ENCODE measurements at places on chromosomes 7 and 10.

- DNase-seq, result no peak
Measured at GRCh38 chr10:129774736-129775401, 189.2 kb downstream of the EBF3 start.

DNA sequence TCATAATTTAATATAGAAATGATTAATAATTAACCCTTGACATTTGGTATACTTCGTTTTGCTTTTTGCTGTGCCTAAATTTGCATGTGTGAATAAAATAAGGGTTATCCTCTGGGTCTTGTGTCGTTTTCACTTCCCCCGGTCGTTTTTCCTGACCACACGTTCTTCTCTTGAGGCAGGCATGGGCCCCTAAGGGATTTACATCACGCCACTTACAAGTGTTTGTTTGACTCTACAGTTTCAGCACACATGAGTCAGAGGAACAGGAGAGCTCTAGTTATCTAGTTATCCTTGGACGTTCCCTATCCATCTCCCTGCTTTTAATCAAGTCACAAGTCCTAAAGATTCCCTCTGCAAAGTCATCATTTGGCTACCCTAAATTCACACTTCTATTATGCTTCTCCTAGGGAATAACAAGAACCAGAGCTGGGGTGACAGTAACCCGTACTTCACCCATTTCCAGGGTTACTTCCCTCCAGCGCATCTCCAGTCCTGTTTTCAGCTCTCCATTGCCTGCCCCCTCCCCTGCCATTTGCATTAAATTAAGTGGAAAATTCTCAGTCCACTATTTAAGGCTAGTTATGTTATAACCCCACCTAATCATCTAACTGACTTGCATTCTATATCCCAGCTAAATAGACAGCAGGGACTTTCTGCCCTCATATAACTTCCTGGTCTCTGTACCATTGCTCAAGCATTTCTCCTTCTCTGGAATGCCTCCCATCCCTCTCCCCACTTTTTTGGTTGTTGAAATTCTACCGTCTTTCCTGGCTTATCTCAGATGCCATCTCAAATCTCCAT is 206.9 kb downstream of the PTEN start:
- no peak for DNase-seq

DNA sequence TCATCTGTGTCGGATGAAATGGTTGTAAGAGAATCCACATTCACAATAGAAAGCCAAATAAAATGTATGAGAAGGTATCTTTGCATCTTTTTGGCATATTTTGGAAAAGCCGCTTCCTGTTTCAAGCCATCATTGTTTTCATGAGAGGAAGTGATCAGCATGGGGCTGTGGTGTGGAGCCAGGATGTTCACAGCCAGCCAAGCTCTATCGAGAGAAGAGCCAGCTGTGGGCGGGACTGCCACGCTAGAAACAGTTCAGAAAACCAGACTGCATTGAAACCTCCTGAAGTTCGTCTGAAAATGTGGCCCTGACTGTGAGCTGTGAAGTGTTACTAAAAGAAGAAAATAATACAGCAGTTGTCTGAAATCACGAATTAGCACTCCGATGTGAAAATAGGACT is 21.2 kb upstream of the NPS start:
- no peak for DNase-seq

- no peak for DNase-seq
Measured at GRCh38 chr7:11615174-11615573, 216.8 kb downstream of the THSD7A start.

- no peak for DNase-seq
Measured at GRCh38 chr7:31093282-31093681, 41.2 kb downstream of the ADCYAP1R1 start.

DNA sequence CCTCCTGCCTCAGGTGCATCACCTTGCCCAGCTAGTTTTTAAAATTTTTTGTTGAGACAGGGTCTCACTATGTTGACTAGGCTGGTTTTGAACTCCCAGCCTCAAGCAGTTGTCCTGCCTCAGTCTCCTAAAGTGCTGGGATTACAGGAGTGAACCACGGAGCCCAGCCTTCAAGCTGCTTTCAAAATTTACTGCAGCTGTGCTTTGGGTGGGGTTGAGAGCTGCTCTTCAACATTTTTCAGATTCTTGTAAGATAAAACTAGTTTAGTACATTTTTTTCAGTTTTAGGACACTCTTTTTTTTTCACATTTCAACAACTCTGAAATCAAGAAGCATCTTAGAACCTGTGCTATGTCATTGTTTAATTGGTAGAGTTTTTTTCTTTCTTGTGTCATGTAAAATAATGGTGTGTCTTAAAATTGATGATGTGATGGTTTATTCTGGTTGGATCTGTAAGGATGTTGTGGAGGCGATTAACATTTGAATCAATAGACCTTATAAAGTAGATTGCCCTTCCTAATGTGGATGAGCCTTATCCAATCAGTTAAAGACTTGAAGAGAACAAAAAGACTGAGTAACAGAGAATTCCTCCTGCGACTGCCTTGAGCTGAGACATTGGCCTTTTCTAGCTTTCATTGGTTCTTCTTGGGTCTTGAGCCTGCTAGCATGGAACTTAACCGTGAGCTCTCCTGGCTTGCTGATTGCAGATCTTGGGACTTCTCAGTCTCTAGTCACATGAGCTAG is 13.5 kb downstream of the PLEKHA8 start:
- no peak for DNase-seq

DNA sequence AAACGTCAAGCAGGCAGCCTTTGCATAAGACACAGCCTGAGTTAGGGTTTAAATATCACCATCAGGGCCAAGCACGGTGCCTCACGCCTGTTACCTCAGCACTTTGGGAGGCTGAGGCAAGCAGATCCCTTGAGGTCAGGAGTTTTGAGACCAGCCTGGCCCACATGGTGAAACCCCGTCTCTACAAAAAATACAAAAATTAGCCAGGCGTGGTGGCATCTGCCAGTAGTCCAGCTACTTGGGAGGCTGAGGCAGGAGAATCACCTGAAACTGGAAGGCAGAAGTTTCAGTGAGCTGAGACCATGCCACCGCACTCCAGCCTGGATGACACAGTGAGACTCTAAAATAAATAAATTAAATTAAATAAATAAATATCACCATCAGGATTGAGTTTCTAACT is 33.0 kb downstream of the SRPK2 start:
- DNase-seq, result no peak

- DNase-seq, result no peak
Measured at GRCh38 chr7:128777156-128778123, 1.8 kb upstream of the OPN1SW start.

DNA sequence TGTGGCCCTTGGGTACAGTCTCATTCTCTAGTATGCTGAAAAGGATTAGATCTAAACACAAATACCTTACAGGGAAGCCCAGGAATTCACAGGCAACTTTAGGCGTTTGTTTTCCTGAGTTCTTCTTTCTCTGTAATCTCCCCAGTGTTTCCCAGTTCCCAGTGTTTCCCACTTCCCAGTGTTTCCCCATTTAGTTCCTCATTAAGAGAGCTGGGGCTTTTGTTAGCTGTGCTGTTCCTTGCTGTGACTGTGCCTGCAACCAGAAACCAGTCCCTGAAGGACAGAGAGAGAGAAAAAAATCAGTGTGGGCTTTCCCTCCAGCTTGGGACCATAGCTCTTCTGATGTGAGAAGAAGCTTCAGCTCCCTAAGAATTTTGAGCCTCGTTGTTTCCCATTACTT is 802.9 kb upstream of the COBL start:
- no peak for DNase-seq

- no peak for DNase-seq
Measured at GRCh38 chr7:73341877-73342276, 13.9 kb downstream of the FKBP6 start.

- no peak for DNase-seq
Measured at GRCh38 chr7:19663816-19664462, 44.9 kb downstream of the POLR1F start.

DNA sequence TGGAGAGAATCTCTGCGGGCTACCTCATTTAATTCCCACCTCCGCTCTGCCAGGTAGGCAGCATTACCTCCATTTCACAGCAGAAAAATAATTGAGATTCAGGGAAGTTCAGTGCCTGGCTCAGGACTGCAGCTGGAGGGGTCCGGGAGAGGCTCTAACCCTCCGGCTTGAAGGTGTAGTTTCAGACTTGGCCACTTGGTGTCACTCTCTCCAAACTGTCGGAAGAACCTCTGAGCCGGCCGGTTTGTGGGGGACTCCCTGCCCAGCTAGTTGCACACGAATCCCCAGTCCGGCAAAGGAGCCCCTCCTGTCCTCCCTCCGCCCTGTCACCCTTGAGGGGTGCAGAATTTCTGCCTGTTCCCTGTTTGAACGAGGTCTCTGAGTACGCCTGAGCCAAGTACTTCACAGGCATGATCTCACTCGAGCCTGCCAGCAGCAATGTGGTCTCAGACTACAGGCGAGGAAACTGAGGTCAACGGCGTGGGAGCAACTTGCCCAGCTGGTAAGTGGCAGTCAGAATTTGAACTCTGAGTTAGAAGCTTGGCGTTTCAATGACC is 144.7 kb upstream of the ZNF716 start:
- no peak for DNase-seq

GRCh38 chr7:48458701-48459524 is 287.7 kb downstream of the ABCA13 start:
- no peak for DNase-seq

GRCh38 chr10:115272482-115272881 is 179.3 kb downstream of the ATRNL1 start:
- no peak for DNase-seq

GRCh38 chr7:50182759-50183158 is 89.7 kb upstream of the ZPBP start:
- DNase-seq, result no peak

DNA sequence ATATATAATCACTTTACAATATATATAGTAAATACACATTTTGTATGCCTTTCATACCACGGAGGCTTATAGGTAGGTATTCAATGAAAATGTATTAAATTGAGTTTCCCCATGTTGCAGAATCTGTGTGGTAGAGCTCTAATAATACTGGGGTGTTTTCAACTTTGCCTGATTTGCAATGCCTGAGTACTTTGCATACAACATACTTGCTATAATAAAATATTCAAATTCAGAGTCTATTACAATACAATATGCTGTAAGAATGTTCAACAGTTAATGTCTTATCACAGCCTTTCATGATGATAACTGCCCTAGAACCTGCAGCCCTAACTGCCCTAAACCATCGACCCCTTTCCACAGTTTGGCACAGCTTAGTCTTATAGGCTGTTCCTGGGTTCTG is 114.6 kb downstream of the DGKI start:
- DNase-seq, result no peak

- DNase-seq, result no peak
Measured at GRCh38 chr10:123555616-123556015, 110.5 kb upstream of the GPR26 start.

DNA sequence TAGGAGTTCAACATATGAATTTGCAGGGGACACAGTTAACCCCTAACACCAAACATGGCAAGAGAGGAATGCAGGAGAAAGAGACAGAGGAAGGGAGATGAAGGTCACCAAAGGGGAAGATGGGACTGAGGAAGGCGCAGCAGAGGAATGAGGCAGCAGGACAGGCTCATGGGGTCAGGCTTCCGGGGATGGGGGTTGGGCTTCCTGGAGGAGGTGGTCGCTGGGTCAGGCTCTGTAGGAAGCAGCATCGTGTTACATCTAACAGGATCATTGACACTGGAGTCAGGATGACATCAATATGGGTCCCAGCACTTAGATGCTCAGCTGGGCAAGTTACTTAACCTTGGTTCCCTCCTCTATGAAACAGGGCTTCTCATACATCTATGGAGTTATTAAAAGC is 113.2 kb downstream of the NPTX2 start:
- no peak for DNase-seq

DNA sequence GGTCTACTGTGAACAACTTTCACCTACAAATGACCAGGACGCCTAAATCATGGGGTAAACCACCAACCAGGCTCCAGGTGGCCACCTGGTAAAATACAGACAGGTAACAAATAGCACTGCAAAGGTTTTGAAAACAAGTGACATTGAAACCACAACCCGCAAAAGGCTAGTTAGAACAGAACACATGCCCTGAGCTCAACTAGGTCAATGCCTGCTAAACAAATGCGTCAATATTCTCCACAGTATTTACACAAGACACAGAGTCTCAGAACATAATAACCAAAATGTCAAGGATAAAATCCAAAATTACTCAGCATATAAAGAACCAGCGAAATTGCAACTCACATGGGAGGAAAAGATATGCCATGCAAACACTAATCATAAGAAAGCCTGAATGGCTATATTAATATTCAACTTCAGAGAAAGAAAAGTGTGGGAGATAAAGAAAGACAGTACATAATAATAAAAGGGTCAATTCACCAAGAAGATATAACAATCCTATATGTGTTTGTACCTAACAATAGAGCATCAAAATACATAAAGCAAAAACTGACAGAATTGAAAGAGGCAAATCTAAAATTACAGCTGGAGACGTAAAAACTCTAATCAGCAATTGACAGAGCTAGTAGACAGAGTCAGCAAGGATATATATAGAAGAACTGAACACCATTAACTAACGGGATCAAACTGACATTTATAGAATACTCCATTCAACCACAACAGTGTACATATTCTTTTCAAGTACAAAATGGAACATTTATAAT is 47.6 kb downstream of the SMURF1 start:
- DNase-seq, result no peak

DNA sequence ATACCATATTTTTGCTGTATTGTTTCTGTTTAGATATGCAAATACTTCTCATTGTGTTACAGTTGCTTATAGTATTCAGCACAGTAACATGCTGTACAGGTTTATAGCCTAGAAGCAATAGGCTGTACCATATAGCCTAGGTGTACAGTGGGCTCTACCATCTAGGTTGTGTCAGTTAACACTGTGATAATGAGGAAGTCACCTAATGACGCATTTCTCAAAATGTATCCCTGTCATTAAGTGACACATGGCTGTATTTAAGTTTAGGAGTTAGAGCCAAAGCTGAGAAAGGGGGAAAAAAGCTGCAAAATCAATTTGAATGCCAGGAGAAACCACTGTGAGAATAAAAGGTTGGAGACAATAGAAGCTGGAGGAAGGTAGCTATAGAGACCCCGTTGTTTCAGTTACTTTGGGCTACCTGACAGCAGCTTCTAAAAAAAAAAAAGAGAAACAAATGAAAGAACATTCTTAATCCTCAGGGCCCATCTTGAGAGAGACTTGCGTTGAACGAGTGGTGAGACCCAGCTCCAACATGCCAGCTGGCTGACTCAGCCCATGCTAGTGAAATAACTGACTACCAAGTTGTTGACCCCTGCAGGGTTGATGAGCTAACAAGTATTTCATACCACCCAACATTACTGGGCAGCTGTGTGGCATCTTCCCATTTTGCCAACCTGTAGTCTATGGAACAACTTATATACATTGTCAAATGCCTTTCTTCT is 8.7 kb downstream of the STARD3NL start:
- DNase-seq, result peak; percentile 38

DNA sequence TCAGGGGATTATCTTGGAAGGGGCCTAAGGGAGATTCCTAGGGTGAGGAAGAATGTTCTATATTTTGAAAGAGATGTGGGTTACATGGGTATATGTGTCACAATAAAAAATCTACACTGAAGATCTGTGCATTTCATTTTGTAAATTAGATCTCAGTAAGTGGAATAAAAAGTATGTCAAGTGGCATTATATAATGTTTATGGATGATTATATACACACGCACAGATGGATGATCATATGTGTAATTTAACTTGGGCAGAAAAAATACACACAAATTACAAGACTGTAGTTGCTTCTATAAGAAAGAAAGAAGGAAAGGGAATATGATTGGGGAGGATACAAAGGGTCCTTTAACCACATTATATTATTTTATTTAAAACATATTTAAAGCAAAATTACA is 18.5 kb downstream of the ASZ1 start:
- no peak for DNase-seq

Measured in GM04504 (cell line).